ENCODE measurements at places on chromosomes 7 and 10. TPM values are rescaled to one million over a fixed set of nuclear protein-coding genes. Genes with fewer than 3 reads are reported as not detected.

The GFRA1 gene
- not detected for total RNA-seq

The PRKAR1B gene
- total RNA-seq = 22.6 TPM

The SAP25 gene
- 26.3 TPM for total RNA-seq

DNA sequence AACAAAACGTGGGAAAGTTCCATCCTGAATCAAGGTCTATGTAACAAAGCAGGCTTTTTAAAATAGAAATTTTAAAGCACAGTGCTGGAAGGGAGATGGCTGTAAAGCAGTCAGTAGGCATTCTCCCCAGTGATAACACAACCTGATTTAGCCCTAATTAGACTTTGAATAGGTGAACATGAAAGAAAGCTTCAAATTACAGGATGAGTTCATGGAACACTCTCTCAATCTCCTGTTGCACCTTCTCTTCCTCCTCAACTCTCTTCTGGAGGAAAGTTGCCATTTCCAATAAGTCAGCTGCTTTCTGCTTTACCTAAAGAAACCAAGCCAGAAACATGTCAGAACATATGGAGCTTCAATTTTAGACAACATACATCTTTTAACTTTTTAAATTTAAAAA, 20.1 kb downstream of the SFR1 start:
- DNase-seq = no peak
- peaks cover 52% of the 10 kb centered on the region for H3K27me3 ChIP-seq
- H3K36me3 ChIP-seq = no peaks in the 10 kb centered on the region

GRCh38 chr10:103467406-103467805, 8.7 kb upstream of the CALHM1 start:
- no peak for DNase-seq
- H3K27me3 ChIP-seq = no peaks in the 10 kb centered on the region
- H3K4me3 ChIP-seq = no peak overlapping the region
- H3K36me3 ChIP-seq = peaks cover 9% of the 10 kb centered on the region
